Effector memory CD4-positive, alpha-beta T cell (primary cell): ENCODE measurements at places on chromosomes 2 and 18.

DNA sequence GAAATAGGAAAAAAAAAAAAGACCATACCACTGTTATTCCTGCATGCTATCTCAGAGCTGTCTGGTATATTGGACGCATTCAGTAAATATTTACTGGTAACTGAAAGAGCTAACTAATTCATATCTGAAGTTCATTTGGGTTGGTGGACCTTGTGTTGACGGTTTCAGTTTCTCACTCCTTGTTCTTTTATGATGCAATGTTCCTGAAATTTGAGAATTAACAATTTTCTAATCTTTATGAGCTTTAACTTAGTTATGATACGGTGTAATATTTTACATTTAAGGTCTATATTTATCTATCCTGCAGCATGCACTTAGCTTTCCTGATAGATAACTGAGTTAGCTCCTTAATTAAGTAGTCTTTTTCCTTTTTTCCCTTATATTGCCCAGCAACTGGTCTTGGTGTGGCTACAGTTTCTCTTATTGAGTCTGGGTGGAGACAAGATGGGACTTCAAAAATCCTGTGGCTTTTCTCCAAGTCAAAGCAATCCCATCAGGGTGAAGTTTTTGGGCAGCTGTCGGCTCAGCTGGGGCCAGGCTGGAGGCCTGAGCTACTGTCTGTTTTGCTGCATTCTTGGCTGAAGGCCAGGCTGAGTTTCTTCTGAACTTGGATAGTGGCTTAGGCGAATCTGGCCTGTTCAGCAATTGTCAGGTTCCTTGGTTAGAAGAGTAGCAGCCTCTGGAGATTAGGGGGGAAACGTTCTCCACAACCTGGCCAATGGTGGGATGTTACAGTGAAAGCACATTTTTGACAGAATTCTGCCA, 78.4 kb upstream of the MEX3C start:
- H3K36me3 ChIP-seq: no peaks in the 10 kb centered on the region
- H3K4me1 ChIP-seq: no peaks in the 10 kb centered on the region
- H3K4me3 ChIP-seq: no peak overlapping the region

GRCh38 chr2:158973116-158973956, 4.9 kb downstream of the TANC1 start:
- H3K27me3 ChIP-seq: no peaks in the 10 kb centered on the region
- H3K4me3 ChIP-seq: no peak overlapping the region
- H3K27ac ChIP-seq: no peak overlapping the region
- H3K4me1 ChIP-seq: peaks cover 3% of the 10 kb centered on the region
- DNase-seq: no peak

DNA sequence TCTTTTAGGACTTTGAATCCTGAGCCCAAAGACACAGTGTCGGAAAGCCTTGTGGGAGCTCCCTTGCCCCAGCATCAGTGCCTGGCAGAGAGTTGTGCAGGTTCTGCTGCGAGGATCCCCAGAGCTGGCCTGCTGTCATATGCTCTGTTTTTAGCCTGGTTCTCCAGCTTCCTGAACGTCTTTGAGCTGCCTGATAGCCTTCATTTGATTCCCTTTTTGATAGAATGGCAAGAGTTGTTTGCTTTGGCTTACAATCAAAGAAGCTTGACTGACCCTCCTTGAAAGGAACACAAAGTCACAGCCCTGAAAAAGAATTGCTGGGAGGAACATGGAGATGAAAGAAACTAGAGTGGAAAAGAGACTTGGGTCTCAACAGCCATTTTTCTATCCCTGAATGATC, 95.4 kb downstream of the C1QL2 start:
- no peaks in the 10 kb centered on the region for H3K4me1 ChIP-seq
- peaks cover 3% of the 10 kb centered on the region for H3K27me3 ChIP-seq
- no peak overlapping the region for H3K27ac ChIP-seq

GRCh38 chr18:58241026-58241679, 197.1 kb downstream of the NEDD4L start:
- H3K4me1 ChIP-seq: no peaks in the 10 kb centered on the region
- DNase-seq: no peak
- H3K27ac ChIP-seq: no peak overlapping the region
- no peaks in the 10 kb centered on the region for H3K27me3 ChIP-seq

DNA sequence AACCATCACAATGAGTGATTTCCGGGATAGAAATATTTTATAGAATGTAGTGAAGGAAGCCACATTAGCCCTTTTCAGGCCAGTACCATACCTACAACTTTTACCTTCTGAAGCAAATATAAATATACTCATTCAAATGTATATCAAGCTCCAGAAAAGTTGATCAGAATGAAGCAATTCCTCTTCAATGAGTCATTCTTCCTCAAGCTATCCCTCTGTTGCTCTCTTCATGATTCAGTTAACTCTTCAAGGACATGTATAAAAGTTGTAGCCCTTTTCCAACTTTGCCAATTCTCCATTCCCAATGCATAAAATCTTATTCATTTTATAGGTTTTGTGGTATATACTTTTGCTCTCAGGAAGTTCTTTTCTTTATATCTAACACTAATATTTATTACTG, 242.1 kb upstream of the RGPD4 start:
- no peak for DNase-seq
- H3K27me3 ChIP-seq: no peaks in the 10 kb centered on the region
- no peak overlapping the region for H3K27ac ChIP-seq
- H3K4me3 ChIP-seq: no peak overlapping the region
- no peaks in the 10 kb centered on the region for H3K4me1 ChIP-seq

DNA sequence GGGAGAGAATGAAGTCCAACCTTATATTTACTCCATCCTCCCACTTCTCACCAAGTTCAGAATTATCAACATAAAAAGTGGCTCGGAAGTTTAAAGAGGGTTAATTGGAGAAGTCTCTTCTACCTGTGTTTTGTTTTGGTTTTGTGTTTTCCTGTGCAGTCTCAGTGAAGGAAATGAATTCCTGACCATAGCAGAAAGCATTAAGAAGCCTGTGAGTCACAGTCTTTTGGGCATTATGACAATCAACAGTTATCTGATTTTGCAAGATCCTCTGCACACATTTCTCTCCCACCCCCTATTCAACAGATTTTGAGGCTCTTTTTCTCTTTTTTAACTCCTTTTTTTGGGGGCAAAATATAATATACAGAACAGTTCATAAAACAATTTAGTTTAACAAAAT, 8.6 kb upstream of the RPL37A start:
- no peak for DNase-seq
- H3K4me1 ChIP-seq: no peaks in the 10 kb centered on the region
- H3K27me3 ChIP-seq: no peaks in the 10 kb centered on the region
- no peaks in the 10 kb centered on the region for H3K36me3 ChIP-seq

DNA sequence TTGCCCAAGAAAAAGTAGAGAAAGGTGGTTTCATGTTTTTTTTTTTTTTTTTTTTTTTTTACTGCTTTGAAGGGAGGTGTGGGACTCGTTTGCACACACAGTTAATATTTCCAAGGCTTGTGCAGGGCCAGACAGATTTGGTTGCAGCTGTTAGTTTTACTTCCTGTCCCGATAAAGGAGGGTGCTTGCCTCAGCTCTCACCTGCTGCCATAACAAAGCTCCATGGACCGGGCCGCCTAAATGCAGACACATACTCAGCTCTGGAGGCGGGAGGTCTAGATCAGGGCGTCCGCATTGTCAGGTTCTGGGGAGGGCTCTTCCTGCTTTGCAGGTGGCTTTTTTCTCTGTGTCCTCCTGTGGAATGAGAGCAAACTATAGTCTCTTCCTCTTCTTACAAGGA, 69.9 kb downstream of the ODC1 start:
- H3K27me3 ChIP-seq: no peaks in the 10 kb centered on the region
- no peak overlapping the region for H3K27ac ChIP-seq
- peaks cover 57% of the 10 kb centered on the region for H3K4me1 ChIP-seq
- DNase-seq: no peak

DNA sequence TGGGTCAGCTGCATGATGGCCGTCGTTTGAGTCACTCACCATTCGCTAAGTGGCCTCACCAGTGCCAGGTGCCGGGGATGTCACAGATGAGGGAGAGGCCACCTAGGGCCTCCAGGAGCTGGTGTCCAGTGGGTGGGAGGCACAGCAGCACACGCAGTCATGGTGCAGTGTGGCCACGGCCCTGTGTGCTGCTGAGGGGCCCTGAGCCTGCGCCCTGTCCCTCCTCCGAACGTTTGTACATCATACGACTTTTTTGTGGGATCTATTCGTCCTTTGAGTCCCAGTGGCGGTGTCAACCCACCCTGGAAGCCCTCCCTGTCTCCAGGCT, 30.1 kb upstream of the ODC1 start:
- H3K36me3 ChIP-seq: no peaks in the 10 kb centered on the region
- H3K27me3 ChIP-seq: no peaks in the 10 kb centered on the region
- no peaks in the 10 kb centered on the region for H3K4me1 ChIP-seq
- no peak overlapping the region for H3K4me3 ChIP-seq
- no peak overlapping the region for H3K27ac ChIP-seq

GRCh38 chr2:47652061-47652690, 130.8 kb upstream of the MSH6 start:
- no peak for DNase-seq
- H3K36me3 ChIP-seq: no peaks in the 10 kb centered on the region
- H3K27me3 ChIP-seq: no peaks in the 10 kb centered on the region
- H3K4me3 ChIP-seq: no peak overlapping the region
